ENCODE measurements at places on chromosomes 12 and 14.

- peak; percentile 58 for DNase-seq
Observed at GRCh38 chr14:54935958-54936357, 33.3 kb upstream of the GCH1 start.

DNA sequence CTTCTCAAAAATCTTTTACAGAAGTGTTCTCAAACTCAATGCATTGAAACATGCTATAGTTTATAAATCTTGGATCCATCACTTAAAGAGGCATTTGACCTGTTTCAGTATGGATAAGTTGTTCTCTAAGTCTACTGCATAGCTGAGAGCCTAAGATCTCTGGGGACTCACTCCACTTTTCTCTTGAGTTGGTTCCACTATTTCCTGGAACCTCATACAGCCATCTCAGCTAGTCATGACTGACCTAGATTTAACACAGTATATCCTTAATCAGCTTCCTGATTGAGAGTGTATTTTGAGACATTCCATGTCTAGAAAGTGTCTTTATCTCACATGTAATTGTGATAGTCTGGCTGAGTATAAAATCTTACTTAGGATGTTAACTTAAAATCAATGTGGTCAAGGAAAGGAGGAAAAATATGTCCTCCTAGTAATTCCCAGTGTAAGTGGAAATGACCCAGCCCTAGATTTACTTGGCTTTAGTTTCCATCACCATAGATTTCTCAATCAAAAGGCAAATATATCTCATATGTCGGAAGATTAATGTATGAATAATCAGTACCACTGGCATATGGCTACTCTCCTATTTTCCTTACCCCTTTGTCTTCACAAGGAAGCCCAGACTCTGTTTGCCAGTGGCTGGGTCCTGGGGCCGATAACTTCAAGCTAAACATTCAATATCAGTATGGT is 61.9 kb downstream of the KICS2 start:
- peak; percentile 48 for DNase-seq

DNA sequence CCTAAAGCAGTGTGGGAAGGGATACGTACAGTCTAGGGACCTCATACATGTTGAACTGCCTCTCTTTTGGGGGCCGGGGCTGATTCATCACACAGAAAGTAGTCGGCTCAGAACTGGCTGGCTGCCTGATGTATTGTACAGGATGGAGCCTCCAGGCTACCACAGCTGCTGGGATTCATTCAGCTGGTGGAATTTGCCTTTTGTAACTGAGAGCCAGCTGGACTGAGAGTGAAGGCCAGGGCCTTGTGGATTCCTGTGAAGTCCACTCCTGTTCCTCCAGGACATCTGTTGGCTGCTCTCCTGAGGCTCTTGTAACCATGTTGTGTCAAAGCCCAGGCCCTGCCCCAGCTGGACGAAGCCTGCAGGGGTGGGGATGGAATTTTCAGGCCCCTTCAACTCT is 116.3 kb upstream of the PRICKLE1 start:
- DNase-seq = peak; percentile 85

- no peak for DNase-seq
Observed at GRCh38 chr14:77964586-77964985, 164.7 kb downstream of the ADCK1 start.

DNA sequence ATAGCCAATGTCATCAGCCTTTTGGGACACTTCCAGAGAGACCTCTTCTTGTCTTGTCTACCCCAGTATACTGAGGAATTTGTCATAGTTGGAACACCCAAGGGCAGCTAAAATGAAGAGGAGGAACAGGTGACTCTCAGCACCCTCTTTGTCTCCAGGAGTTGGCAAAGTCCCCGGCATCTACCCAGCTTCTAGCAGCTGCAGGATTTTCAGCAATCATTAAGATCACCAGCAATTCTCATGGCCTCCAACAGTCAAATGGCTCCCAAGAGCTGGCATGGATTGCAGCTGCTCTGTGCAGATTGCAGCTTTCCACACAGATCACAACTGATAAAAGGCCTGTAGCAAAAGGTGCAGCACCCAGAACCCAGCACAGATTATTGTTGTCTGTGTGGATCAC is 32.9 kb downstream of the RERGL start:
- no peak for DNase-seq

DNA sequence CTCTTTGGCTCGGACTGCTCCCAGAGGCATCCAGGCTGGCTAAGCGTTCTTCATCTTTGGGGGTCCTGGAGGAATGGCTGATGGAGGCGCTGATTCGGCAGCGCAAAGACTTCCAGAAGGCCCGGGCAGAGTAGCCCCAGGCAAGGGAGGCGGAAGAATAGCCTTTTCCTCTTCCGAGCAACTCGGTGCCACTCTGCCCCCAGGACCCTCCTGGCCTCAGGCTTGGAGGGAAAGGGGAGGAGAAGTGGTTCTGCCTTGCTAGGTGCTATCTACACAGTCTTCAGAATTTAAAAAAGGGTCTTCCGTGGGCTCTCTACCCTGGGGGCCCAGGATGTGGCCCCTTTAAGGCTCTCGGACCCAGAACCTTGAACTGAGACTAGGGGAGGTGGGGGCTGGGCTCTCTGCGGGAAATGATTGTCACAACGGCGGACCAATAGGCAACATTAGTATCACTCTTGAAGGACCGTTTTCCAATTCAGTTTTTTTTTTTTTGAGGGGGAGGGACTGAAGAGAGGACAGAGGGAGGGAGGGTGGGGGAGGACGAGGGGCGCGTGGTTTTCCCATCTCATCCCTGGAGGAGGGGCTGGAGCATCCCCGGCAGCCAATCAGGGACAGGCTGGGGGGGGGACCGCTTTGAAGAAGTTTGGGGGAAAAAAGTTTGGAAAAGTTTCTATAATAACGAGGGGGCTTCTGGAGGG is at the start of gene NFATC4:
NFATC4 (plus strand) TSS at position 671 of the 698 bp plus-strand sequence. CDS start 157 bp downstream, outside the sequence.
- peak; percentile 99 for DNase-seq

- DNase-seq = no peak
Observed at GRCh38 chr12:68977335-68977734, 44.4 kb upstream of the CPM start.

DNA sequence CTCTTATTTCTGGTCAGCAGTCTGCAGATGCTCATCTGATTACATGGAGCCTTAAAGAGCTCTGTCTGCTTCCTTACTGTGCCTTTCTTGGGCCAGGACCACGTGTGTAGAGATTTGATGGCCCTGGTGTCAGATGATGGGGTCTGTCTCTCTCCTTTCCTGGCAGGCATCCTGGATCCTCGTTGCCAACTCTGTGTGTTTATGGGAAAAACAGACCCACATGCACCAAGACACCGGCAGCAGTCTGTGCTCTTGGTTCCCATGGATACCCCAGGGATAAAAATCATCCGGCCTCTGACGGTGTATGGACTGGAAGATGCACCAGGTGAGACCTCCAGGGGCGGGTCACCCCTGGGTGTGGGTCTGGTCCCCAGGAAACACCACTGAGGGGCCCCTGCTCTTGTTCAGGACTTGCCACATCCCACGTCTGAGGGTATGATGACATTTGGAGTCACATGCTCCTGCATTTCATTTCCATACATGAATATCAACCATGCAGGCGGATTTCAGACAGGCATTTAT is 18.5 kb upstream of the ALDH2 start:
- no peak for DNase-seq

- DNase-seq = no peak
Observed at GRCh38 chr12:915090-915489, 34.4 kb downstream of the RAD52 start.

GRCh38 chr12:45994736-45995135 is 4.4 kb upstream of the SCAF11 start:
- DNase-seq = no peak

- no peak for DNase-seq
Observed at GRCh38 chr14:37406095-37406494, 189.0 kb downstream of the FOXA1 start.

DNA sequence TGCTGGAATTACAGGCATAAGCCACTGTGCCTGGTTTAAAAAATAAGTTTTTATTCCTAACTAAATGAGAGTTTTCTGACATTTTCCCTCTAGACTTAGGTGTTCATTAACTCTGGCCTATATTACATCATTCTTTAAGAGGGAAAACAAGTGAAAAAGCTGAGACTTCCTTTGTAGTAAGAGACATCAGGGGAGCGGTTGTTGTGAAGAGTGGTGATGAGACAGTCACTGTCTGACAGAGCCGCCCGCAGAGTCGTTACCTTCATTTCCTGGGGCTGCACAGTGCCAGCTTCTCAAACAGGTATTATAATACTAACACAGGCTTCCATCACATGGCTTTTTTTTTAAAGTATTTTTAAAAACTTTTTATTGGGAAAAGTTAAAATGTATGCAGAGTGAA is 19.7 kb upstream of the TDRD9 start:
- no peak for DNase-seq

DNA sequence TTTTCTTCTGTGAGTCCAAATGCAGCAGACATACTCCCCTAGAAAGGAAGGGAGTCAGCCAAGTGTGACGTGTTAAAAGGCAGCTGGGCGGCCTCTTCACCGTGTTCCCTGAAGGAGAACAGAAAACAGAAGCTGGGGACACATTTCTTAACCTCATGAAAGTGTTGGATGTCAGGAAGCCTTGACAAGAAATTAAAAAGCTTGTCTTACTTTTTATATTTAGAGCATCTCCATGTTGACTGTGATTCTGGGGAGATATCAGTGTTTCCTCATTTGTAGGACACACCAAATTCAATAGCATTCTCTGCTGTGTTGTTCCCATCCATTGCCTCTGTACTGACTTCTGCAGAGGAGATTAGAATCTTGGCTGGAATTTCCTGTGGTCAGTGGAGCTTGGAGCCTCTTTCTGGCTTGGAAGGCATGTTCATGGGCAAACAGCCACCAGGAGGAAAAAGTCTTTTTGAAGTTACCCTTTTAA is 93.7 kb downstream of the RMST start:
- peak; percentile 10 for DNase-seq

DNA sequence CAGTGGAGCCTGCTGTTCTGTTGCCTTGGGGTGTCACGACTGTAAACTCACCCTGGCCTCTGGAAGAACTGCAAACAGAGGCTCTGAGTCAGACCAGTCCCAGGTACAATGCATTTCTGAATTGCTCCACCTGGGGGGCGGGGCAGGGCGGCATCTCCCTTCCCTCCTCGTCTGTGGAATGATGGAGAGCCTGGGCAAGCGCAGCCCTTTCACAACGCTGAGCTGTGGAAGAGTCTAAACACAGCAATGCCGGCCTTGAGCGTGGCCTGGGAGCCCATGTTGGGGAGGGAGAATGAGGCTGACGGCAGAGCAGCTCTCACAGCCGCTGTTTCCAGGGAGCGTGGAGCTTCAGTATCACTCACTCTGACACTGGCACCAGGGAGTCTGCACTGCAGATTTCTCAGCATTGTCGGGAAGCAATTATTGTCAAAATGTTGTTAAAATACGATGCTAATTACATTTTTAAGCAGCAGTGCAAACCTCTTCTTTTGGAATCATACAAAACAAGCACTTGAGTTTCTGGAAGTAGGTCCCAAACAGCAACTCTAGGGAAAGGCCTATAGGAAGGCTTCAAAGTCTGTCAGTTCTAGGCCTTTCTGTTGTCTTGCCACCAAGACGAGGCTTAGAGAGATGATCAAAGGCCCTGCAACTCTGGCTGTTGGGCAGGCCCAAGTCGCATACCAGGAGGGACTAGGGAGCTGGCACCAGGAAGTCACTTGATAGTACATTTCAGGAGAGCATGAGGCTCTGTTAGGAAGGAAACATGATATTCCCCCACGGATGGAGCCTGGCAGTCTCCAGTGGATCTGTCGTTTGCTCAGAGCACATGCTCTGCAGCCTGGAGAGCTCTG is 244.0 kb upstream of the FKBP4 start:
- DNase-seq = no peak

DNA sequence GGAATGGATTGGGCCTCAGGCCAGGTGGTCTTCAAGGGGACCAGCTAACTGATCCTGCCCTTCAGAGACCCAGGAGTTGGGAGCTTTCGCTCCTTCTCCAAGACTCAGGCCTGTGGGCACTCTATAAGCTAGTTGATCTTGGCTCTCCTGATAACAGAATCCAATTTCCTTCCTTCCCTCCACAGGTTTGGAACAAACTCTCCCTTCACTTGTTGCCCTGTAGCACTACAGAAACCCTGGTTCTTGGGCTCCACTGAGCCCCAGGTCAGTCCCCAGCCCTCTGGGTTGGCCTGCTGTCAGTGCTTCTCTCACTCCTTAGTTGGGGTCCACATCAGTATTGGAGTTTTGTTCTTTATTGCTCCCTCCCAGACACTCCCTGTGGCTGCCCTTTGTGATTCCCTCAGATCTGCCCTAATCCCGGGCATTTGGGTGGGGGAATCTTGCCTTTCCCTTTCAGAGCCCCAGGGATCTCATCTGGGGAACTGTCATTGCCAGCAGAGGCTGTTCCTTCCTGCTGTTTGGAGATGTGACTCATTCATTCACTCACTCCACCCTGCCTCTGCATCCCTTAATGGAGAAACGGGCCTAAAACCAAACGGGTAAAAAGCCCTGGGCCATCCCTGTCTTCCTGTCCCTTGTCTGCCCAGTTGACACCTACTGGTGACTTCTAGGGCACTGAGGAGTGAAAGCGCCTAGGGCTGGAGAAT is 4.4 kb upstream of the GPD1 start:
- peak; percentile 41 for DNase-seq

DNA sequence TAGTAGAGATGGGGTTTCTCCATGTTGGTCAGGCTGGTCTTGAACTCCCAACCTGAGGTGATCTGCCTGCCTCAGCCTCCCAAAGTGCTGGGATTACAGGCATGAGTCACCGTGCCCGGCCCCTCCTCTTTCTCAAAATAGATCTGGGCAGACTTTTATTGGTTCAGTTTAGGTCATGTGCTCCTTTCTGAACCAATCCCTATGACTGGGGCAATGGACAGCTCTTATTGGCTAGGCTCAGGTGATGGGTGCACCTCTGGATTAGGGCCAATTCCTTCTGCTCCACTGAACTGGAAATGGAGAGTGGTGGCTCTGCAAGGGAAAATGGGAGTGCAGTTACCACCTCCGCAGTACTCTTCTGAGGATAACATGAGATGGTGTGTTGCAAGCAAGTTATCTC is 6.2 kb upstream of the ATP6V0A2 start:
- no peak for DNase-seq

- DNase-seq = peak; percentile 67
Observed at GRCh38 chr12:56029666-56030293, 8.9 kb downstream of the IKZF4 start.

DNA sequence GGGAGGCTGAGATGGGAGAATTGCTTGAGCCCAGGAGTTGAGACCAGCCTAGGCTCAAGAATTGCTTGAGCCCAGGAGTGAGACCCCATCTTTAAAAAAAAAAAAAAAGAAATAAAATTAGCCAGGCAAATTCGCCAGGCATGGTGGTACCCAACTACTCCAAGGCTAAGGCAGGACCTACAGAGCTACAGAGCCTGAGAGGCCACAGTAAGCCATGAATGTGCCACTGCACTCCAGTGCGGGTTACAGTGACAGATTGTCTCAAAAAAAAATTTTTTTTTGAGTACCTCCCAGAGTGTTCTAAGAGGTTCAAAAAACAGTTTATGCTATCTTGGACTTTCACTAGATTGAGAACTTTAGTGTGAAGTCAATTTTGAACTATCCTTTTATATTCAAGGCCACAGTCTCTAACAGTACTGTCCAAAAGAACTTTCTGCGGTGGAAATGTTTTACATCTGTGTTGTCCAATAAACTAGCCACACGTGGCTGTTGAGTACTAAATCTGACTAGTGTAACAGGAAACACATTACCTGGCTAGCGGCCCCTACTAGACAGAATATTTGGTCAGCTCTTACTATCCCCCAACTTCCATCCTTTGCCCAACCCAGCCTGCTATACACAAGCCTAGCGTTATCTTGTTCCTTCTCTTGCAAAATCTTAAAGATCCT is 2.4 kb downstream of the RPL36AL start:
- no peak for DNase-seq

- no peak for DNase-seq
Observed at GRCh38 chr14:90381999-90382451, 14.8 kb upstream of the CALM1 start.

Measured in fibroblast of skin of scalp (primary cell).